ENCODE measurements at places on chromosomes 12 and 14.
A peak's percentile ranks its signal among the peaks of the same experiment; 100 is the strongest.

DNA sequence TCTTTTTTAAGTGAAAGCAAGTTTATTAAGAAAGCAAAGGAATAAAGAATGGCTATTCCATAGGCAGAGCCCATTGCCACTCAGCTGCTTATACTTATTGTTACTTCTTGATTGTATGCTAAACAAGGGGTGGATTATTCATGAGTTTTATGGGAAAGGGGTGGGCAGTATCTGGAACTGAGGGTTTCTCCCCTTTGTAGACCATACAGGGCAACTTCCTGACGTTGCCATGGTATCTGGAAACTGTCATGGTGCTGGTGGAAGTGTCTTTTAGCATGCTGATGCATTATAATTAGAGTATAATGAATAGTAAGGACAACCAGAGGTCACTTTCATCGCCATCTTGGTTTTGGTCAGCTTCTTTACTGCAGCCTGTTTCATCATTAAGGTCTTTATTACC is 66.3 kb upstream of the AMN start:
- no peak for DNase-seq

DNA sequence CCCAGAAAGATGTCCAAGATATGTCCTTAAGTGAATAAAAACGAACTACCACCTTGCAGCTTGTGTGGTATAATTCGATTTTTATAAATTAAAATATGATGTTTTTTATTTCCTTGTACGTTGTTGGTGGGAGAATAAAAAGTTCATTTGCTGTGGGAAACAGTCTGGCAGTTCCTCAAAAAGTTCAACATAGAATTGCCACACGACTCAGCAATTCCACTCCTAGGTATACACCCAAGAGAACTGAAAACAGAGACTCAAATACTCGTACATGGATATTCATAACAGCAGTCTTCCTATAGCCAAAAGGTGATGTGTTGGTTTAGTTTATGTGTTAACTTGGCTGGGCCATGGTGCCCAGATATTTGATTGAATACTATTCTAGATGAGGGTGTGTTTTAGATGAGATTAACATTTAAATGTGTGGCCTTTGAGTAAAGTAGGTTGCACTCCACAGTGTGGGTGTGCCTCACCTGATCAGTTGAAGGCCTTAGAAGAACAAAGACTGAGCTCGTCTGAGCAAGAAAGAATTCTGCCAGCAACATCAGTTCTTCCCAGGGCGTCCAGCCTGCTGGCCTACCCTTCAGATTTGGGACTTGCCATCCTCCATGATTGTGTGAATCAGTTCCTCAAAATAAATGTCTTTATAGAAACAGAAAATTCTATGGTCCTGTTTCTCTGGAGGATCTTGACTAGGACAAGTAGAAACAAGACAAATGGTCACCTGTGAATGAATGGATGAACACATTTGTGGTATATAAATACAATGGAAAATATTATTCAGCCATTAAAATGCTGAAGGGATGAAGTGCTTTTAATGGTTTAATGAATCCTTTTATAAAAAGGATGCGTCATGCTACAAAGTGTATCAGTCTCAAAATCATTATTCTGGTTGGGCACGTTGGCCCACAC is 5.1 kb upstream of the DENR start:
- DNase-seq: no peak

DNA sequence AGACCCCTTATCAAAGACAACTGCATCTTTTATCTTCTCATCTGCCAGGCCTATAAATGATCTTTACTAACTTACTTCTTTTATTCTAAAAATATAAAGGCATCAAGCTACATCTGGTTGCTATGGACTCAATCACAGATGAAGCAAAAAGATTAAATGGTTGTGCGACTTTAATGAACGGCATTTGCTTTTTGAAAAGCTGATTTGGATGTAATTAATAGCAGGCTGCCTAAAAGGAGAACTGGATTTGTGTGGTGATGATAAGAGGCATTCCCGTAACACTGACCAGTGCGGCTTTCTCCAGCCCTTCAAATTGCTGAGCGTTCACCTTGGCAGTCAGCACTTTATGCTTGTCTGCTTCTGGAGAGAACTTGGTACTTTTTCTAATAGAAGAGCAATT is 103.8 kb downstream of the ARMH4 start:
- no peak for DNase-seq

DNA sequence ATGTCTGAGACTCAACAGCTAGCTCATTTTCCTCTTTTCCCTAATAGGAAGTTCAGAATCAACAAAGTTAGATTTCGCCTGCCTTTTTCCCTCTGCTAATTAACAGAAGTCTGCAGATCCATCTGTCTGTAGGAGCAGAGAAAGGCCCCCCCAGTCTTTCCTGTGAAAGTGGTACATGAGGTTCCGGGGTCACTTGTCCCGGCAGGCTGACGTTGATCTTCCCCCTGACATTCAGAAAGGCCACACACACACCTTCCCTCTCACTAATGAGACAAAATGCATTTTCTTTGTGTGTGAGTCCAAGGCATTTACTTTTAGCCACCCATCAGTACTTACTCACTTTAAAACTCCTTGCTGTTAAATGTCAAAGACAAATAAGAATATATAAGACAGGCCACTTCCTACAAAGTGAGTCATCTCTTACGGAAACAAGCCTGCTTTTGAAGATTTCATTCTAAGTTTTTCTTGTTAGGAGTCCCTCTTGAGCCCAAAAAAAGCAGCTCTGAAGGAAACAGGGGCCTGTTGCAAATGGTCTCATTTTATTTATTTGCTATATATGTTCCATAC is 138.7 kb downstream of the TTC7B start:
- DNase-seq: no peak

GRCh38 chr14:75277008-75277814 is 1.4 kb upstream of the FOS start:
- DNase-seq: peak; percentile 86

GRCh38 chr14:23062002-23062401 is 4.7 kb upstream of the CDH24 start:
- no peak for DNase-seq

DNA sequence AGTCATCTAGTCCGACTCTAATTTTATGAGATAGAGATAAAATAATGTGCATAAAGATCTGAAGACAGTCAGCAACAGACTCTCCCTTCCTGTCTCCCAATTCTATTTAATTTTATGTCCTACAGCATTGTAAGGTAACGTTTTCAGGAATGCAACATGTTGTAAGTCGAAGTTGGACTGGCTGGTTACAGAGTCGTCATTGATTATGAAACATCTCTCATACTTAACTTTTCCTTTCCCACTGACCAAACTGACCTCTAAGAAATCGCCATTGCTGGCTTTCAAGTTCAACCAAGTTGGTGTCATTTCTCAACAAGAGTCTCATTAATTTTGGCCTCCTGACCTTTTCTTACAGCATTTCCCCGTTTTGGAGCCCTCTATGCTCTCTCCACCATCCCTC is 4.9 kb upstream of the RIC8B start:
- DNase-seq: no peak

GRCh38 chr12:6163416-6164060 is 36.7 kb upstream of the CD9 start:
- DNase-seq: no peak

- DNase-seq: no peak
Measured at GRCh38 chr14:59240356-59240755, 51.9 kb downstream of the DAAM1 start.

- DNase-seq: no peak
Measured at GRCh38 chr12:795305-795704, 42.9 kb downstream of the WNK1 start.

- DNase-seq: no peak
Measured at GRCh38 chr14:95156161-95157047, 925 bp downstream of the DICER1 start.

DNA sequence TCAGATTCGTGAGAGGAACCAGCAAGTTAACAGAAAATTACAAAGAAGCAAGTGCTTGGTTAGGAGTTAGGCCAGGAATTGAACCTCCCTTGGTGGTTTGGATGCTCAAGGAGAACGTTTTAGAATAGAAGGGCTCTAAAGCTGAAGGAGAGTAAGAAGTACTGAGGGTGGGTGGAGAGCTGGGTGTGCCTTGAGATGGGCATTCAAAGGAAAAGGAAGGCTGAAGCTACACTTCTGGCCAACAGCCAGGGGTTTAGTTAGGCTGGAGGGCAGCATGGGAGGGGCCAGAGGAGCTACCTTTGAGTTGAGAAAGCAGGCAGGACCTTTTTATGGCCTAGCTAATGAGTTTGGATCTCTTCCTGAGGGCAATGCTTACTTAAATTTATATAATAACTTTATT is 421.2 kb downstream of the CCDC91 start:
- no peak for DNase-seq

DNA sequence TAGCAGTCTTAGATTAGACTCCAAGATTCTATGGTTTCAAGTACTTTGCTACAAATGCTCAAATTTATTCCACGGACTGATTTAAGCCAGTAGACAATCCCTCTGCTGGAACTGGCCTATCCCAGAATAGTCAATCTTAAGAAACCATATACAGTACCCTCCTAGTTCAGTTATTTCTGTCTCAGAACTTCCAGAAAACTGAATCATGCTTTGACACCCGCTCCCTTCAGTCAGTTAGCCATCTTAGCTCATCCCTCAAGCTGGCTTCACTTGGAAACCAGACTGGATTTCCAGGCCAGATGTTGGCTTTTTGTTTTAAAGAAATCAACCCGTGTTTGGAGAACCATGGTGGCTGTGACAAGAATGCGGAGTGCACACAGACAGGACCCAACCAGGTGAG is 125.5 kb downstream of the NT5DC3 start:
- DNase-seq: no peak
